SJCRH30 (cell line): ENCODE measurements at places on chromosomes 5 and 9. TPM values are rescaled to one million over a fixed set of nuclear protein-coding genes. Genes with fewer than 3 reads are reported as not detected.

- DNase-seq, result no peak
Measured at GRCh38 chr9:84748112-84748511, 78.6 kb downstream of the NTRK2 start.

DNA sequence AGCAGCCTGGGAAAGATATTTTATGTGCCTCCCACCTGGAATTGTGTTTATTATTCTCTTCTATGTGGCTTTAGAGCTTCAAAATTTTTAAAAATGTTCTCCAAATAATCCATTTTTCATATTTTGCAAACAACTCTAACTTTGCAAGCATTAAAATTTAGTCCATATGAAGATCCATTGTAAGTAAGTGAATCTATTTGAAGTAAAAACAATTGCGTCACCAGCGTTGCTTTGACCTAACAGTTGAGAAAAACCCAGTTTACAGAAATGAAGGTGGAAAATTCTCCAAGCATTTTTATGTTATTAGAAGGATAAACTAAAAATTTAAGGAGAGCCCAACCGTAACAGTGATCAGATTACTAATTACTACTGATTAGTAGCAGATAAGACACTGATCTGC is 38.9 kb upstream of the TLX3 start:
- DNase-seq, result no peak

- DNase-seq, result no peak
Measured at GRCh38 chr5:114634967-114635901, 273.4 kb downstream of the KCNN2 start.

DNA sequence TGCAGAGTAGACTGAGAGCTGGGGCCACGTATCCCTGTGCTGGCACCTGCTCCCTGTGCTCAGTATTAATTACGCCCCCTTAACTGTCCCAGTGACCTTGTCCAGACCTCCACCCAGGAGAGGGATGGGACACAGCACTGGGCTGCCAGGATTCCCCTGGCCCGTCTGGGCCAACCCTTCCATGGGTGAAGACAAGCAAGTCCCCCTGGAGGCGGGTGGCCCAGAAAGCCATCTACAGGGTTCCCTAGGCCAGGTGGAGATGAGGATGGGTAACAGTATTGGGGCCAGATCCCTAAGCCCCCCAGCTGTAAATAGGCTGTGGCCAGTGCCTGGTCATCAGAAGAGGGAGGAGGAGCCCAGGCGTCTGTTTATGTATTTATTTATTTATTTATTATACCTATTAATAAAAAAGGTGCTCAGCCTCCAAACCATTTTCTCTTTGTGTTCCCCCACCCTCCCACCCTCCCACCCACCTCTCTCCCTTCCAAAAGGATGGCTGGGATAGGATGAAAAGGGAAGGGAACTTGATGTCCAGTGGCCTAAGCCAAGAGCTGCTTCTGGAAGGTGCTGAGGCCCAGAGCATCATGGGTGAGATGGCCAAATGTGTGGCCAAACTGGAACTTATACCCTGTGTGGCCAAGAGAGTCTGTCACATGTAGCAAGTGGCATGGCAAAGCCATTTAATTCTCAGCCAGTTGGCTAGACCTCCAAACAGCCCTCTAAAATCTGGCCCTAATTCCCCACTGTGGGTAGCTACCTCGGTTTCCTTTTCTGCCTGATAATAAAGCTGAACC is 43.4 kb upstream of the TESK1 start:
- no peak for DNase-seq

- no peak for DNase-seq
Measured at GRCh38 chr9:76800901-76801300, 36.7 kb downstream of the PCA3 start.

DNA sequence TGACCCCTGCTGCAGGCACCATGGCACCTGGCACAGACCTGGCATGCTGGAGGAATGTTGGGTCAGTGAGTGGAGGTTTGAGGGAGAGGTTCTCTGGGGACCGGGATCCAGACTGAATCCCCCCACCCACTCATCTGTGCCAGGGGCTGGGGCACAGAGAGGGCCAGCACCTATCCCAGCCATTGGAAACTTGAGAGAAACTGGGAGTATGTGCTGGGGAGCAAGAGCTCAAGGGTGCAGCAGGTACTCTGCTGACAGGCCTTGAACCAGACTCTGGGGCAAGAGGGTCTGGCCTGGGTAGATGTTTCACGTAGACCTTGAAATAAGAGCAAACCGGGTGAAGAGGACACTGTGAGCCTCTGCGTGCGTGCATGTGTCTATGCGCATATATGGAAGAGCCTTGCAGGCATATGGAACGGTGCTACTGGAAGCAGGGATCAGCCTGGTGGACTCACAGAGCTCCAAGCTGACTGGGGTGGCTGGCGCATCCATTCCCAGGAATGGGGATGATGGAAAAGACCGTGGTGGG is 8.8 kb downstream of the FGF18 start:
- DNase-seq, result no peak

- no peak for DNase-seq
Measured at GRCh38 chr9:8521112-8521511, 721.5 kb upstream of the DMAC1 start.

DNA sequence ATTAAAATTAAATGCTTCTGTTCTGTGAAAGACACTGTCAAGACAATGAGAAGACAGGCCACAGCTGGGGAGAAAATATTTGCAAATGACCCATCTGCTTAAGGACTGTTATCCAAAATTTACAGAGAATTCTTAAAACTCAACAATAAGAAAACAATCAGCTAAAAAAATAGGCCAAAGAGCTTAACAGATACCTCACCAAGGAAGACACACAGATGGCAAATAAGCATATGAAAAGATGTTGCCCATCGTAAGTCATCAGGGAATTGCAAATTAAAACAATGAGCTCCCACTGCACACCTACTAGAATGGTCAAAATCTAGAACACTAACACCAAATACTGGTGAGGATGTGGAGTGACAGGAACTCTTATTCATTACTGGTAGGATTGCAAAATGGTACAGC is 10.3 kb downstream of the WNK2 start:
- DNase-seq, result no peak

GRCh38 chr9:128222880-128223670 is 19.9 kb downstream of the DNM1 start:
- no peak for DNase-seq

DNA sequence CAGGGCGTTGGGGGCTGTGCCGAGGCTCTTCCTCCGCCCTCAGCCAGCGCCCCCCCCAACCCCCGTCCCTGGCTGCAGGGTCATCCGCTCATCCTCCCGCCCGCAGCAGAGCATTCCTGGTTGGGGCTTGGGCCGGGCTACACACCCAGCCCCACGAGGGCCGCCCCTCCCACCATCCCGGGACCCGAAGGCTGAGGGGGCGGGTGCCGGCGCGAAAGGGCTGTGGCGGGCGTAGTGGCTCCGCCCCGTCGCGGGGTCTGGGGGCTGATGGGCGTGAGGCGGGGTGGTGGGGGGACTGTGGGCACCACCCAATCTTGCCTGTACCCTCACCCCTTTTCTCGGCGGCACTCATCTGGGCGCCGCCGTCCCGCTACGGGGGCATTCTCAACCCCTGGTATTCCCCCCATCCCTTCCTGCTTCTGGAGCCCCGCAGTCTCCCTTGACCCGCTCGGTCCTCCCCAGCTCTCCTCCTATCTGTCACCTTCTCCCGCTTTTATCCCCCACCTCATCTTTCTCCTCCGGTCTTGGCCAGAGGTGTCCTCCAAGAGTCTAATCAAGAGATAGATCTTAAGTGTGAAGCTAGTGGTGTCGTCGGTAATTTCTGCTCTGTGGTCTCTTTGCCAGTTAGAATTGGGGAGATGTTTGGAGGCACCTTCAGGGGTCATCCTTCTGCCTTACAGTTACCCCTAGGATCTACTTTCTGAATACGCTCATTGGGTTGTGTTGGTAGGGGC is 1.6 kb downstream of the FER start:
- DNase-seq, result peak; percentile 55

GRCh38 chr5:4630031-4630430 is 510.1 kb upstream of the ADAMTS16 start:
- no peak for DNase-seq

DNA sequence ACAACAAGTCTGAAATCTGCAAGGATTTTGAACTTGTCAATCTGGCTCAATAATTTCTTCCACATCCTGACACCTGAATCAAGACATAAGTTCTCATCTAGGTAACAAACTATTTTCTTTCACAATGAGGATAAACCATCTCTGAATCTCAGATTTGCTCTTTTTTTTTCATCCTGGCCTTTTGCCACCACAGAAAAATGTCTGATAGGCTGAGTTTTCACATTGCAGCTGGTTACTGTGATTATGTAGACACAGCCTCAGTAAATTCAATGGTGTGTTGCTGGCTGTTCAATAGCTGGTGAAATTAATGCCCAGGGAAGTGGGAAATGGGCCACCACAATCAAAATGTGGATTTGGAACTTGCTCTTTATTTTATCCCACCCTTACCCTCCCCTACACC is 2.8 kb upstream of the ADRA1B start:
- DNase-seq, result no peak

GRCh38 chr5:153233933-153234332 is 256.5 kb upstream of the GRIA1 start:
- DNase-seq, result no peak

- DNase-seq, result no peak
Measured at GRCh38 chr5:172638209-172638768, 2.8 kb upstream of the NEURL1B start.

GRCh38 chr9:111186021-111186530 is 143.9 kb downstream of the OR2K2 start:
- no peak for DNase-seq

DNA sequence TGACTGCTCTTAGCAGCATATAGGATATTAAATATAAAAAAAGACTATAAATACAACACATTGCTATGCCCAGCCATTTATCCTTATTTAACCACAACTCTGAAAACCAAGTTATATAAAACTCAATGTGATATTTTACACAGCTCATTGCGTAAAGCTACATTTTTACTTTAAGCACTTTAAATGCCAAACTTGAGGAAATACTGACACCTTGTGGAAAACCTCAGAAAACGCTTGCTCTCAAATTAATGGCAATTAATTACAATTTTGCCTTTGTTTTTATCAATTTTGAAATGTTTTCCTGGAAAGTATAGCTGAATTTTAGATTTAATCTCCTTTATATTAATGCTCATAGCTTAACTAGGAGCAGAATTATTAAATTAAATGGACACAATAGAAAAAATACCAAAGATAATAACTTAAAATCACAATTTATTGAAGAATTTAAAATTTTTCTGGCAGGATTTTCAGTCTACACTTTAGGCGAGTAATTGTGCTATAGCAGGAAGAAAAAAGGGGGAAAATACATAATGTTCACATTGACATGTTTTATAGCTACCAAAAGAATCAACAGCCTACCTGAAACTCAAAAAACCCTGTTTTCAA is 25.2 kb upstream of the PLAC8L1 start:
- peak; percentile 33 for DNase-seq

GRCh38 chr5:17364987-17365810 is 132.8 kb upstream of the TAF11L2 start:
- DNase-seq, result no peak

- DNase-seq, result peak; percentile 26
Measured at GRCh38 chr5:154945695-154946301, 4.9 kb downstream of the MRPL22 start.

DNA sequence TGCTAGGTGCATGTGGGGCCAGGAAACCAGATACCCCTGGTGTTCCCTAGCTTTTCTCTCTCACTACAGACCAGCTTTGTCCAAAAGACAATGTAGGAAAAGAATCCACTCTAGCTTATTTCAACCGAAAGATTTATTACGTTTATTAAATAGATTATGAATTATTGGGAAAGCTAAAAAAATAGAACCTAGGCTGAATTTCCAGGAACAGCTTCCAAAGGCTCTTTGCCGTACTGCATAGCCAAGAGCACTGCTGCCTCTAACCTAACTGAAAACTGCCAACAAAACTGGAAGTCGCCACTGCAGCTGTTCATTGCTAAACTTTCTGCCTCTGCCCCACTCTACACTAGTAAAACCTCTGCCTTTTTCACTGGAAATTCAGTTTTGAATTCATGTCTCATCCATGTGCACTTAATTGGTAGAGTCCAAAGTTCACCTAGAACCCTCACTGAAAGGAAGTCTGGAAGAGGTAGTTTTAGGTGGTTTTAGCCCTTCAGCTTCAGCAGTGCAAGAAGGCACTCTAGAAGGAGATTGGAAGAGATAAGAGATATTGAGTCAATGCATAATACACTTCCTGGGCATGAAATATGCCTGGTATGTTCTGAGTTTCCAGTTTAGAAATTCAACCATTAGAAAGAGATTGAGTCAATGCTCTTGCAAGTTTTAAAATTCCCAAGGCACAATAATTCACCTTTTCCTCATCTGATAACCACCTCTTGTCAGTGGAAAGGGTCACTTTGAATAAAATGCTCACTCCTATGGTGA is 927.9 kb downstream of the MAT2B start:
- no peak for DNase-seq

DNA sequence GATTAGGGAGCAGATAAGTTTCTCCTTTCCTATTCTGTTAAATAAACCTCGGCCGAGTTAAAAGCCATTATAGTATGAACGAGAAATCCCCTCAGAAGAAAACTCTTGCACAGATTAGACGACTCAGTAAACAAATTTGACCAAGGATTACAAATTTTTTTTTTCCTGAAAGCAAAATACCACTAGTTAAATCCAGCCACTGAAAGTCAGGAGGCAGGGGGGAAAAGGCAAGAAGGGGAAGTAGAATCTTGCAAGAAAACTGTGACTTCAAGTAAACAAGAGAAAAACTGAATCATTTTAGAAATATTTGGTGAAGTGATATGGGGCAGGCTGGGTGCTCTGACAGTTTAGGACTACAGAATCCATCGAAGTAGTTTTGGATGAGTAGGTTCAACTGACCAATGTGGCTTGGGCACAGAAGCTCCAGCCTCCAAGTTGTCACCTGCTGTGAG is 251.0 kb downstream of the DENND1A start:
- DNase-seq, result no peak

- no peak for DNase-seq
Measured at GRCh38 chr5:131413605-131414559, 150.0 kb downstream of the CDC42SE2 start.

DNA sequence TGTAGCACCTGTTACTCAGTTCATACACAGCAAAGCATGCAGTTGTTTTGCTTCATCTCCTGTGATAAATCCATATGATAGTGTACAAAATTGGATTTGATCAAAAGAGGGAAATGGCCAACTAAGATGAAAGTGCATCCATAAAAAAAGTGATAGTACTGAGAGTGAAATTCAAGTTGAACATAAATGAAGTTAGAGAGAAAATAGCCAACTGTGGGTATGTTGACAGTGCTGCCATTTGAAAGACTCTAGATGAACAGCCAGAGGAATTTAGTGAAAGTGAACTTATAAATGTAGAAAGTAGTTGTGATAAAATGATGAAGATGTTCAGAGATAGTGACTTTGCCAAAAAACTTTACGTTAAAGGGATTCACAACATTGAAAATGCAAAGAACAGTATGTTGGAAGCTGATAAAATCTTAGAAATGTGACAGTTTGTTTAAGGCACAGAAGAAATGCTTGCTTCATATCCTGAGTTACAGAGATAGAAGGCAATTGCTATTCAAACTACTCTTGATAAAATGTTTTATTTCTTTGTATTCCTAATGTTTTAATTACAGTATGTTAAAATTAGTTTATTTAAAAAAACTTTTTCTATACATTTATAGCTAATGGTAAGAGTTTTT is 119.7 kb downstream of the DMXL1 start:
- DNase-seq, result no peak

- peak; percentile 76 for DNase-seq
Measured at GRCh38 chr9:136807281-136808074, at the start of gene RABL6. Gene RABL6 (plus strand): TSS chr9:136807948. CDS start chr9:136808197, 249 bp downstream.

TTC16 gene
- total RNA-seq, result not detected in 2 replicates

PAEP gene
- total RNA-seq, result not detected in 2 replicates

SPATA31C1 gene
- total RNA-seq, result 0.10 and 0.14 TPM in 2 replicates

SOHLH1 gene
- 2.1 and 2.4 TPM in 2 replicates for total RNA-seq

CDH10 gene
- not detected in 2 replicates for total RNA-seq

ANKRD55 gene
- not detected in 2 replicates for total RNA-seq

ARL14EPL gene
- 0.06 and 0.66 TPM in 2 replicates for total RNA-seq

STC2 gene
- total RNA-seq, result 114 TPM in 2 replicates

ERP44 gene
- 30.3 and 31.1 TPM in 2 replicates for total RNA-seq

TRIM36 gene
- 14.9 and 15.3 TPM in 2 replicates for total RNA-seq

DAB2IP gene
- total RNA-seq, result 18.2 and 18.7 TPM in 2 replicates
